ENCODE measurements at places on chromosomes 7 and 10. TPM values are rescaled to one million over a fixed set of nuclear protein-coding genes. Genes with fewer than 3 reads are reported as not detected.

C10orf143 gene
- 1.1 TPM for total RNA-seq

DNA sequence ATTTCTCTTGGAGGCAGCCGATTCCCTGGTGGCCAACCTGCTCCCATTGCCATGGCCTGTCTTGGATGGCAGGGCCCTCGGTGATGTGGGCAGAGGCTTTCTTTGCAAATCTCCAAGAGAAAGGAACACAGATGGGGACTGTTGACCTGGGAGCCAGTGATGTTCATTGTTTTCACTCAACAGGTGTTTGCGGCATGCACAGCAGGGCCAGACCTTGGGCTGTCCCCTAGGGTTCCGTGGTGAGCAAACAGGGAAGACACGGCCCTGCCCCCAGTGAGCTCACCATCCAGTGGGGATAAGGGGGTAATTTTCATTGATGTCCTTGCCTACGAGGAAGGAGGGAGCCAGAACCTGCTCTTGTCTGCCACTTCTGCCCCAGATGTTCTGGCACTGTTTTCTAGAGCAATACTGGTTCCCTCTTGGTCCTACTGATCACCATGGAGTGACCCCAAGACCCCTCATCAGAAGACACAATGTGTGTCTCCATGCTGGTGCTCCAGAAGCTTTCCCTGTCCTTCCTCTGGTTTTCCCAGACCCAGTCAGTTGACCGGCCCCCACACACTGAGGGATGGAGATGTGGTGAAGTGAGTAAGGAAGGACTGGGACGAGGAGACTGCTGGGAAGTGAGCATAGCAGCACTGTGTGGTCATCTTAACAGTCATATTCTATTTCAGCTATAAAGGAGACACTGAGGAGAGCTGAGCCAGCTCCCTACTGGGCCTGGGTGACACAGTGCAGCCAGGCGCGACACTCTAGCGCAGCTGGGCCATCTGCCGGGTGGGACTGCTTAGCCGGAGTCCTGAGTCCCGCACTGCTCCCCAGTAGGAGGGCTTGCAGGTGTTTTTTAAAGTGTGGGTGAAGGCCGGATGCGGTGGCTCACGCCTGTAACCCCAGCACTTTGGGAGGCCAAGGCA lies 20.4 kb upstream of the FIGNL1 start:
- no peak for DNase-seq

- DNase-seq: no peak
These were observed 301.3 kb downstream of the REEP3 start for GRCh38 chr10:63822496-63822895.

- DNase-seq: no peak
These were observed 572.4 kb upstream of the MGMT start for GRCh38 chr10:128894641-128895040.

CALY gene
- total RNA-seq: not detected

NPY gene
- not detected for total RNA-seq

DNA sequence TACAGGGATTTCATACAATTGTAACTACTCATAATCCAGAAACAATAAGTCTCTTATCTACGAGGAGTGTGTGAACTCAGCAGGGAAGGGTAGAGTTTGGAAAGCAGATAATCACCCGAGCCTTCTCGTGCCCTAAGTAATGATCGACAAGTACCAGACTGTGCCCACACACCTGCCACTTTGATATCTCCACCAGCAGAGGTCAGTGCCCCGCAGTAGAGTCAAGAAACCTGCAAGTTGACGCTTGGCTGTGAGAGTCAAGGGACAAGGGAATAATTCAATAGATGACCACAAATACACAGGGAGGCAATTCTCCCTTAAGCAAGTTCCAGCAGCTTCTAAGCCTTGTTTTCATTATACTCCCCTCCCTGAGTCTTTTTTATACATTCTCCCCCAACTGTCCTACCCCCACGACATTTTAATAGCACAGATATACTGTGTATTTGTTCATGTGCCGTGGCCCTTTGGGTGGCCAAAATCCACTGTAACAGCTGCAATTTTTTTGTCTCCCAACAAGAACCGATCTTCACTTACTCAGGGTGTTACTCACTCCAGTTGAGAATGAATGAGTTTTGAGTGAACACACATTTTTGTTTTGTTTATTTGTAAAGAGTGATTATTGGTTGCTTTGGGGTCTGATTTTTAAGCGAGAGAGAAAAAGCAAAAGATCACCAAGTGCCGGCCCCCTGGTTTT lies 106.9 kb upstream of the RHEB start:
- DNase-seq: peak; percentile 9

DNA sequence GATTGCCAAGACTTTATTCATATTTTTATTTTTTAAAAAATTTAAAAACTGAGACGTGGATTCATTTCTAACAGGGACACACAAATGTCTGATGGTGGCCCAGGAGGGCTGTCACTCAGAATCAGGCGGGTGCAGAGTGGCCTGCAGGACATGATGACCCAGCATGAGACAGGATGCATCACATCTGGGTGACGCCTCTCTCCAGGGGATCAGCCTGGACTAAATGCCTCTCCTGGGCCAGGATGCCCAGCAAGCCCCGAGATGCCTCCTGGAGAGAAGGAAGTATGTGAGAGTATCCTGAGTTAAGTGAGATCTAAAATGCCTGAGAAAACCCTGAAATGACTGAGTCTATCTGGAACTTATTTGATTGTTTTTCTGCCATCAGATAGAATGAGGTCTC lies 16.9 kb upstream of the MTURN start:
- DNase-seq: no peak

TMEM213 gene
- total RNA-seq: not detected

DNA sequence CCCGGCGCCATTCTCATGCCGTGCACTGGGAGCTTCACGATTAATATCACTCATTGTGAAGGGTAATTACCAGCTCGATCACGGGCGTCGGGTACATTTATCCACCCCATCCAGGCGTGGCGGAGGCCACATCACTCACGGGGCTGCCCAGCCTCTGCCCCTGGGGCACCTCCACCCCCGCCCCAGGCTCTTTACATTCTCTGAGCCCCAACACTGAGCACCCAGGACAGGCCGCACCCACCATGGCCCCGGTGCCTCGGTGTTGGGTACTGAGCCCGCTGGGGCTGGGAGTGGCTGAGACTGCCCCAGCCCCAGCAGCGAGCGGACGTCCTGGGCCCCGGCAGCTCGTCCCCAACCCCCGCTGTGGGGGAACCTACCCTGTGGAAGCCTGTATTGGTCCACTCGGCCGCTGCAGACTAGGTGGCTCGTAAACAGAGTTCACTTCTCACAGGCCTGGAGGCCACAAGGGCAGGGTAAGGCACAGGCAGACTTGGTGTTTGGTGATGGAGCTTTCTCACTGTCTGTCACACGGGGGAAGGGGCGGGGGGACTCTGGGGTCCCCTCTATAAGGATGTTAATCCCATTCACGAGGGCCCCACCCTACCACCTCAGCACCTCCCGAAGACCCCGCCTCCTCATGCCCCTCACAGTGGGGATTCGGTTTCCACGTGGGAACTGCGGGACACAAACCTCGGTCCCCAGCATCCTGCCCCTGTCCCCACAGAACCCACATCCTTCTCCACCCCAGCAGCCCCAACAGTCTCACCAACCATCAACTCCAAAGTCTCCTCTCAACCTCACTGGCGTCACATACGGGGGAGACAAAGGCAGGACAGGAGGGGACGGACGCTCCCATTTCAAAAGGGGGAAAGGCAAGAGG lies 184.1 kb downstream of the ELFN1 start:
- DNase-seq: no peak

NEUROD6 gene
- total RNA-seq: not detected

- DNase-seq: peak; percentile 78
These were observed 302.7 kb downstream of the SUGCT start for GRCh38 chr7:40437498-40437897.
